ENCODE measurements at places on chromosomes 2 and 18. TPM values are rescaled to one million over a fixed set of nuclear protein-coding genes. Genes with fewer than 3 reads are reported as not detected.

DNA sequence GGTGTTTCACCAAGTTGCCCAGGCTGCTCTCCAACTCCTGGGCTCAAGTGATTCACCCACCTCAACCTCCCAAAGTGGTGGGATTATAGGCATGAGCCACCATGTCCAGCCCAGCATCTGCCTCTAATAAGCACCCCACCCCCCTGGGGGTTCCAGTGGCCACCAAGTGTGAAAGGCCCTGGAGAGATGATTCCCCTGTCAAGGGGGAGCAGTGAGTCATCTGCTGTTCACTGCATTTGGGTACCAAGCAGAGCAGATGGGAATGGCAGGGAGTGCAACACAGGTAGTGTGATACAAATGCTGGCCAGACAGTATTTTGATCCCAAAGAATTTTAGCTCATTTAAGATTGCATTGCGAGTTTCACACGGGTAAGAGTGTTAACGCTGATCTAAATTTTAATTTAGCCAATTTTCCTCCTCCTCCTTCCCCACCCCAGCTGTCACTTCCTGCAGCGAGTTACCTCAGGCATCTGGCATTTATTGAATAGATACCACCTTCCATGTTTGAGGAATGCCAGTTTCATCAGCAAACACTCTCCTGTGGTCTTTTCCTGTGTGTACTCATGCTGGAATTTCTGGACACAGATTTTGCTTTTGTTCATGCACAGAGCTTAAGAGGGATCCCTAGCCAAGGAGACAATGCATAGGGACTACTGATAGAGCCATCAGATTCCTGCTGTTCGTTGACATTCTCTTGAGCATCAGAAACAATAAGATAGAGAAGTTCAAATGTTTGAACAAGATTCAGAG lies 32.4 kb upstream of the NCK2 start:
- DNase-seq: no peak

- DNase-seq: no peak
Observed at GRCh38 chr18:7630731-7631442, 63.8 kb downstream of the PTPRM start.

Gene MARCO
- 92.5 TPM for total RNA-seq

Gene GNLY
- total RNA-seq: 3.7 TPM
